ENCODE measurements at places on chromosomes 5 and 9. TPM values are rescaled to one million over a fixed set of nuclear protein-coding genes. Genes with fewer than 3 reads are reported as not detected.

Gene FCN1
- not detected for total RNA-seq

Gene GLRA1
- total RNA-seq, result not detected

Gene SLC34A1
- 0.19 TPM for total RNA-seq

Gene SMIM32
- total RNA-seq, result not detected

Gene PCDHA7
- total RNA-seq, result not detected

Gene CCL21
- total RNA-seq, result not detected

Gene IL7R
- total RNA-seq, result 30.7 TPM

Data from activated CD8-positive, alpha-beta memory T cell treated with anti-CD3 and anti-CD28 coated beads, Interleukin-2, amount 10 ng/mL, durations not matched to agents 7 days and 5 days (primary cell).